Thyroid gland (tissue), 4 donors: ENCODE measurements at places on chromosomes 2 and 18. TPM values are rescaled to one million over a fixed set of nuclear protein-coding genes. Genes with fewer than 3 reads are reported as not detected.

Gene GALNT3
- total RNA-seq = 48.8 TPM

Gene RUFY4
- not detected for total RNA-seq

Gene POMC
- total RNA-seq = 6.3 TPM

Gene CCDC142
- total RNA-seq = 31.2 TPM

Gene IRS1
- total RNA-seq = 61.9 TPM

Gene SLC5A7
- not detected for total RNA-seq

DNA sequence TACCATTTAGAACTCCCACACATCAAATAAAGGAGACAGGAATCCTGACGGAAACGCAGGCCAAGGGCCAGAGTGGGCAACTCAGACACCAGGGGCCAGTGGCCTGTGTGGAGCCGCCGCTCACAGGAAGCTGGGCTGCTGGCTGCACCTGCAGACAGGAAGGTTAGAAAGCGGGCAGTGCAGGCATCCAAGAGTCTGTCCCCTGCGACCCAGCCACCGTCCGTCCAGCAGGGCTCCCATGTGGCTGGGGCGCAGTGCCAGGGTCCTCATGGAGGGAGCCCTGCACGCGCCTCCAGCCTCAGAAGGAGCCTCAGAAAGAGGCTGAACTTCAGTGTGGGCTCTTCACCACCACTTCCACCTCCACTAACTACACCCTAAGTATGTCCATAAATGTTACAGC, 2.5 kb upstream of the ANO7 start:
- H3K4me3 ChIP-seq = no peak overlapping the region
- H3K36me3 ChIP-seq = no peaks in the 10 kb centered on the region
- H3K27me3 ChIP-seq = no peaks in the 10 kb centered on the region
- H3K27ac ChIP-seq = no peak overlapping the region
- H3K4me1 ChIP-seq = no peaks in the 10 kb centered on the region

- DNase-seq = no peak
- H3K36me3 ChIP-seq = no peaks in the 10 kb centered on the region
- H3K4me1 ChIP-seq = peaks cover 18% of the 10 kb centered on the region
- H3K4me3 ChIP-seq = no peak overlapping the region
Observed at GRCh38 chr2:215657844-215658243, 222.0 kb upstream of the FN1 start.

DNA sequence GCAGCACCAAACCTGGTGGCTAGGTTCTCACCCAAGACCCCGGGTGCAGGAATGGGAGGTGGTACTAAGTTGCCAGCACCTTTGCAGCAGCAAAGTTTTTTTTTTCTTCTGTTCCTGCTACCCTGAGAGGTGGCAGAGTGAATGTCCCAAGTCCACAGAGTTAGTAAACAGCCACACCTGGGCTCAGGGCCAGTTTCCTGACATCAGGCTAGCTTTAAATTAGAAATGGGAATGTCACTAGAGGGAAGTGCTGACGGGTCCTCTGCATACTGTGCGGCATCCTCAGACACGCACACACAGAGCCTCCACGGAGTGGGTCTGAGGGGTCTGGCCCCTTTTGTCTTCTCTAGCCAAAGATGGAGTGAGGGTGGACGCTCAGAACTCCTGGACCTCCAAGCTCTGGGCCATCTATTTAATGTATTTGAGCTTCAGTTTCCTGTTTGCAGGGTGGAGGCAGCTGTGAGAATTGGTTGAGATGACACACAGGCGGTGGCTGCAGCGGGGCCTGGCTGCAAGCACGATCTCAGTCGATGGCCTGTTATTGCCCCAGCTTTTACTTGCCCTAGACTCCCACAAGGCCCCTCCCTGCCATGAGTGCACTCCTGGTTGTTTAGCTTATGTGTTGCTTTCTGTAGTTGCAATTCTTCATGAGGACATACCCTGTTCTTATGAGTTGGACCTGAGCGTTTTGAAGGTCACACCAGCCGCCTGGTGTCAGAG, 751.4 kb upstream of the HS6ST1 start:
- H3K27me3 ChIP-seq = no peaks in the 10 kb centered on the region
- H3K27ac ChIP-seq = no peak overlapping the region
- no peak overlapping the region for H3K4me3 ChIP-seq
- DNase-seq = no peak
- H3K36me3 ChIP-seq = no peaks in the 10 kb centered on the region

- no peak overlapping the region for H3K4me3 ChIP-seq
- no peaks in the 10 kb centered on the region for H3K36me3 ChIP-seq
- H3K4me1 ChIP-seq = peaks cover 16% of the 10 kb centered on the region
- H3K27ac ChIP-seq = no peak overlapping the region
- H3K27me3 ChIP-seq = no peaks in the 10 kb centered on the region
Observed at GRCh38 chr2:136122661-136123060, 4.7 kb upstream of the CXCR4 start.

DNA sequence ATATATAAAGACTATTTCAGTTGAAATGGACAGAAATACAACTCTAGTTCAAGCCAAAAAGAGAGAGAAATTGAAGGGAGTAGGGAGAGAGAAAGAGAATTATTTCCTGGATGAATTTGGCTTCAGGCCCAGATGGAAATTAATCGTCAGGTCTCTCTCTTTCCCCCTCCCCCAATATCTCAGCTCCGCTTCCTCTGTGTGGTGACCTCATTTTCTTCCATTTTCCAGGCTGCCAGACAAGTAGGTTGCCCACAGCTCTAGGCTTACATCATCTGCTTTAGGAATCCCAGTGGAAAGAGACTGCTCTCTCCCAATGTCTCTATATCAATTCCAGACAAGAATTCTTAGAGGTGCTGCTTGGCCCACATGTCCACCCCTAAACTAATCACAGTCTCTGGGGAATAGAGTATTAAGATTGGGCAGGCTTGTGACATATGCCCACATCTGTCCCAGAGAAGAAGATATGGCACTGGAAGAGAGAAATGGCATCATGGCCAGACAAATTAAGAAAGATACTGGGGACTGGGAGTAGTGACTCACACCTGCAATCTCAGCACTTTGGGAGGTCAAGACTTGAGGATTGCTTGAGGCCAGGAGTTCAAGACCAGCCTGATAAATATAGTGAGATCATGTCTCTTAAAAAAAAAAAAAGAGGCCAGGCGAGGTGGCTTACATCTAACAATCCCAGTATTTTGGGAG, 37.2 kb upstream of the CFAP36 start:
- H3K4me3 ChIP-seq = no peak overlapping the region
- no peak overlapping the region for H3K27ac ChIP-seq
- H3K27me3 ChIP-seq = no peaks in the 10 kb centered on the region
- DNase-seq = no peak

DNA sequence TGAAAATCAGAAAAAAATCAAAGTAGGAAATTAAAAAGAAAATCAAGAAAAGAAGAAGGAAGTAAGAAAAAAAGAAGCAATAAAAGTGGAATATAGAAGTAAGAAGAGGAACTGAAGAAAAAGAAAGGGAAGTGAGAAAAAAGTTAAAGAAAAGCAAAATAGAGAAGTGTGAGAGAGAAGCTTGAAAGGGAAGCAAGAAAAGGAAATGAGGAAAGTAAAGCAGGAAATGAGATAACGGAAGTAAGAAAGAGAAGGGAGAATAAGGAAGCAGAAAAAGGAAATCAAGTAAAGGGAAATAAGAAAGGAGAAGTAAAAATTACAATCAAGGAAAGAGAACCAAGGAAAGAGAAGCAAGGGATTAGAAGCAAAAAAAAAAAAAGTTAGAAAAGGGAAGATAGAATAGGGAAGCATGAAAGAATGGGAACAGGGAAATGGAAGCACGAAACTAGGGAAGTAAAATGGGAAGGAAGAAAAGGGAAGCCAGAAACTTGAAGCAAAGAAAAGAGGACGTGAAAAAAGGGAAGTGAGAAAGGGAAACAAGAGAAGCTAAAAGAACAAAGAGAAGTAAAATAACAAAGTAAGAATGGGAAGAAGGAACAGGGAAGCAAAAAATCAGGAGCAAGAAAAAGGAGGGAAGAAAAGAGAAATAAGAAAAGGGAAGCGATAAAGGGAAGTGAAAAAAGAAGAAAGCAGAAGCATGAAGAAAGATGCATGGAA, 243.3 kb upstream of the NCKAP5 start:
- no peak for DNase-seq
- no peaks in the 10 kb centered on the region for H3K36me3 ChIP-seq
- H3K4me1 ChIP-seq = no peaks in the 10 kb centered on the region
- H3K27ac ChIP-seq = no peak overlapping the region

DNA sequence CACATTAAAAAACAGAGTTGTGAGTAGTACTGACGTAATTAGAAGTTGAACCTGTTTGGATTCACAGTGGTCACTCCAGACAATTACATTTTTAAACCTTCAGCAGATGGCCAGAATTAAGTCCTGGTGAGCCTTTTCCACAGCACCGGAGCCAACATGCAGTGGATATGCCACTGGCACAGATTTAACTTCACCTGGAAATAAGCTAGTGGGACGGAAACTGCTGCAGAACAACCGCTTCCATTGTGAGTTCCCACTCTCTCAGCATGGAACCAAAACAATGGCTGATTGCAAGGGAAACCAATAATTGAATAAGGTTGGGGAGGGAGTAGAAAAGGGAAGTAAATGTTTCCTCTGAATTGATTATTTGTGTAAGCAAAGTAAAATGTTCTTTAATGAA, 515.1 kb downstream of the STK39 start:
- no peaks in the 10 kb centered on the region for H3K36me3 ChIP-seq
- DNase-seq = no peak
- no peak overlapping the region for H3K4me3 ChIP-seq
- no peaks in the 10 kb centered on the region for H3K4me1 ChIP-seq
- no peaks in the 10 kb centered on the region for H3K27me3 ChIP-seq
